ENCODE measurements at places on chromosomes 2 and 18. TPM values are rescaled to one million over a fixed set of nuclear protein-coding genes. Genes with fewer than 3 reads are reported as not detected.

The SLC1A4 gene
- total RNA-seq: 19.4 TPM

The CRYGC gene
- total RNA-seq: not detected

The ALPG gene
- not detected for total RNA-seq

The GALNT5 gene
- 0.11 TPM for total RNA-seq

The IL36RN gene
- total RNA-seq: not detected

The TRIM54 gene
- 0.29 TPM for total RNA-seq

The PROM2 gene
- 1.6 TPM for total RNA-seq

DNA sequence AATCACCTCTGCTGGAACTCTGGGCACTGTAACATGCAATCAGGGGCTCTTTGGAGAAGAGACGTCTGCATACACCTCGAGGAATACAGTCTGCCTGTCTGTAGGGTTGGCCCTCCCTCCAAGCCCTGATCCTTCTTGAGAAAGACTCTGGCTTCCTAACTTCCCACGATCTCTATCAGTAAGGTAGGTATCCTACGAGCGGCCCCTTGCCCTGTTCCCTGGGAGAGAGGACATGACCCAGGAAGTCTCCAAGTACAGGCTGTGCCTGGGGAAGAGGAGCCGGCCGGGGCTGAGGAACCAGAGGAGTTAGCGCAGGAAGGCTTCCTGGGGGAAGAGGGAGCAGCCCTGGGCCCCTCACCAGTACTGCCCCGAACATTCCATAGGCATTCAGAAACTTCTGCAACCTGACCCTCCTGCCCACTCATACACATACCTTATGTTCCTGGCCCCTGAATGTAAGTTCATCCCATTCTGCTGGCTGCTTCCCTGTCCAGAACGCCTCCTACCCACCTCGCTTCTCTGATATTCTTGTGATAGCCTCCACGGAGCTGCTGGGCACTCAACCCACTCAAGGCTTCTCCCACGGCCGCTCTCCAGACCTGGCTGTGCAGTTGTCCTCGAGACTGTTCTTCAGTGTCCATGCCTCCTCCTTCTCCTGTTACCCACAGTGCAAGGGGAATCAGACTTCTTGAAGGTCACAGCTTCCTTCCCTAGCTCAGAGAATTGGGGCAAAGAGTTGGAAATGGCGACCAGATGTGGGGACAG lies 116.1 kb downstream of the CYP26B1 start:
- no peak overlapping the region for H3K4me3 ChIP-seq
- no peaks in the 10 kb centered on the region for H3K36me3 ChIP-seq
- no peak overlapping the region for H3K27ac ChIP-seq
- H3K4me1 ChIP-seq: no peaks in the 10 kb centered on the region
- DNase-seq: no peak

DNA sequence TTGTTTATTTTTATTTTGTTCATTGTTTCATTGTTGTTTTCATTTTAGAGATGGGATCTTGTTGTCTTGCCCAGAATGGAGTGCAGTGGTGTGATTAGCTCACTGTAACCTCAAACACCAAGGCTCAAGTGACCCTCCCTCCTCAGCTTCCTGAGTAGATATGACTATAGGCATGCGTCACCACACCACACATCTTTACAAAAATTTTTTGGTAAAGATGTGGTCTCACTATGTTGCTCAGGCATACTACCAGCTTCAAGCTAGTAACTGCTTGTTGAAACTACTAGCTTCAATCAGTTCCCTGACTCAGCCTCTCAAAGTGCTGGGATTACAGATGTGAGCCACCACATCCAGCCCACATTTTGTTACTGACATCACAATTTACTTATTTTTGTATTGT lies 14.8 kb downstream of the FAM237A start:
- DNase-seq: no peak
- no peak overlapping the region for H3K4me3 ChIP-seq
- H3K27me3 ChIP-seq: no peaks in the 10 kb centered on the region
- no peaks in the 10 kb centered on the region for H3K4me1 ChIP-seq
- no peaks in the 10 kb centered on the region for H3K36me3 ChIP-seq
- no peak overlapping the region for H3K27ac ChIP-seq

- H3K4me1 ChIP-seq: peaks cover 27% of the 10 kb centered on the region
- no peak for DNase-seq
- H3K27ac ChIP-seq: no peak overlapping the region
- H3K36me3 ChIP-seq: no peaks in the 10 kb centered on the region
- H3K27me3 ChIP-seq: no peaks in the 10 kb centered on the region
Measured at GRCh38 chr2:43368483-43369385, 142.3 kb upstream of the ZFP36L2 start.

DNA sequence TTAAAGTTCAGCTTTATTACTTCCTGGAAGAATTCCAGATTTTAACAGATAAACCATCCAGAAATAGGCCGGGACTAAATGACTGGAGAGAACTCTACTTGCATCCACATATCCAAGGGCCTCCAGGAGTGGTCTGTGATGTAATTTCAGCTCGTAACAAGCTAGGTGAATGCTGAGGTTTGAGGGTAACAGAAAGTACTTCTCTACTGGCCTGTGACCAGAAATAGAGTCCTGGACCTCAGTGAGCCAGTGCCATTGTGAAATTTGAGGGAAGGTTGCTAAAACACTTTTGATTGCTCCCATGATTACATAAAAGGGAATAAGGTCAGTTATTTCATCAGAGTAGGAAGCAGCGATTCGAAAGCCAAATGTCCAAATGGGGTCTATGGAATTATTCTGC lies 158.1 kb downstream of the DOCK10 start:
- no peak overlapping the region for H3K27ac ChIP-seq
- no peaks in the 10 kb centered on the region for H3K4me1 ChIP-seq
- H3K4me3 ChIP-seq: no peak overlapping the region
- DNase-seq: no peak

DNA sequence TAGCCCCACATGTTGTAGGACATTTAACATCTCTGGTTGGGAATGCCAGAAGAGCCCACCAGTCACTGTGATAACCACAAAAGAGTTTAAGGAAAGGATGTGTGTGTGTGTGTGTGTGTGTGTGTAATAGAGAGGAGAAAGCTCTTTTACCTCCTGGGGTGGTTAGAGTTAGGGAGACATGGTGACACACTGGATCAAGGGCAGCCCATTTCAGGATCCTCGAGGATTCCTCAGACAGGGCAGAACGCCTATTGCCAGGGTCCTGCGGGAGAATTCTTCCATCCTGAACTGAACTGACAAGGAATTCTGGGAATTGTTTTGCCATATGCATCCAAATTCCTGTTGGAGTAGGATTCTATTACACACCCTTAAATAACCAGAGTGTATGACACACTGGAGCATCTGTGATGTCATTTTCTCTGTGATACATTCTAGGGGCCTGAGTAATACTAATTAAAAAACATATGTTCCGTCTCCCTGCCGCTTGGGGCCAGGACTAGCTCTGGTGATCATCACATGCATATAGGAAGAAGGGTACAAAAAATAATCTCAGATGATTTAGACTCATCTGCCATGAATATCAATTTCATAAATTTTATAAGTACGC lies 156.4 kb upstream of the MMADHC start:
- H3K4me1 ChIP-seq: no peaks in the 10 kb centered on the region
- no peak overlapping the region for H3K27ac ChIP-seq
- DNase-seq: no peak
- H3K27me3 ChIP-seq: no peaks in the 10 kb centered on the region
- H3K4me3 ChIP-seq: no peak overlapping the region
- no peaks in the 10 kb centered on the region for H3K36me3 ChIP-seq

- H3K4me3 ChIP-seq: no peak overlapping the region
- no peaks in the 10 kb centered on the region for H3K4me1 ChIP-seq
- H3K27ac ChIP-seq: no peak overlapping the region
- no peaks in the 10 kb centered on the region for H3K36me3 ChIP-seq
- DNase-seq: no peak
- H3K27me3 ChIP-seq: no peaks in the 10 kb centered on the region
Measured at GRCh38 chr2:149160701-149161217, 122.3 kb downstream of the LYPD6B start.

GRCh38 chr2:126787289-126787688 lies 111.4 kb upstream of the TEX51 start:
- no peaks in the 10 kb centered on the region for H3K4me1 ChIP-seq
- no peaks in the 10 kb centered on the region for H3K36me3 ChIP-seq
- no peak for DNase-seq
- peaks cover 8% of the 10 kb centered on the region for H3K27me3 ChIP-seq
- H3K4me3 ChIP-seq: no peak overlapping the region
